RCC 7860 (cell line): ENCODE measurements at places on chromosomes 13 and 19.
A peak's percentile ranks its signal among the peaks of the same experiment; 100 is the strongest.

GRCh38 chr13:58004751-58005150, 373.2 kb downstream of the PCDH17 start:
- no peak for DNase-seq

DNA sequence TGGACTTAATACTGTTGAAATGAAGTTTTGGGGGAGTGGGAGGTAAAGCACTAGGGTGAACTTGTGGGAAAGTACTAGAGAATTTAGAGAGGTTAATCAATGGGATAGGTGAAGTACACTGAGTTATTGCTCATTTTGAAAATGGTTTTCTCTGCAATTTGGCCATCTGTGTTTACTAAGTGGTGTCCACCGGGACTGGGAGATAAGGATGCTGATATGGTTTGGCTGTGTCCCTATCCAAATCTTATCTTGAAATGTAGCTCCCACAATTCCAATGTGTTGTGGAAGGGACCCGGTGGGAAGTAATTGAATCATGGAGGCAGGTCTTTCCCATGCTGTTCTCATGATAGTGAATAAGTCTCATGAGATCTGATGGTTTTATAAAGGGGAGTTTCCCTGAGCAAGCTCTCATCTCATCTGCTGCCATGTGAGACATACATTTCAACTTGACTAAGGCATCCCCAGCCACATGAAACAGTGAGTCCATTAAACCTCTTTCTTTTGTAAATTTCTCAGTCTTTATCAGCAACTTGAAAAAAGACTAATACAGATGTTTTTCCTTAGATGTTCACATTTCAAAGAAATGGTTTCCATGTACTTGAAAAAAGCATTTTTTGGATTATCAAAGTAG, 1569.4 kb upstream of the PRR20A start:
- no peak for DNase-seq

DNA sequence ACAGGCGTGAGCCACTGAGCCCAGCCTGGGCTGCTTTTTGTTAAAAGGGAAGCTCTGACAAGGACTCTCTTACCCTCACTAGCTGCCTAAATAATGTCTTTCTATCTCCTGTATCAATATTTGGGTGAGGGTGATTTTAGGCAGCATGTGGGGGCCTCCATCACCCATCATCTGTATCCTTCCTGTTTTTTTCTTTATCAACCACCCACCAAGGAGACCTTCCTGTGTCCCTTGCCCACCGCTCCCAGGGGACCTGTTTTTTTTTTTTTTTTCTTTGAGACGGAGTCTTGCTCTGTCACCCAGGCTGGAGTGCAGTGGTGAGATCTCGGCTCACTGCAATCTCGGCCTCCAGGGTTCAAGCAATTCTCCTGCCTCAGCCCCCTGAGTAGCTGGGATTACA, 5.4 kb upstream of the NDUFB7 start:
- DNase-seq: no peak

DNA sequence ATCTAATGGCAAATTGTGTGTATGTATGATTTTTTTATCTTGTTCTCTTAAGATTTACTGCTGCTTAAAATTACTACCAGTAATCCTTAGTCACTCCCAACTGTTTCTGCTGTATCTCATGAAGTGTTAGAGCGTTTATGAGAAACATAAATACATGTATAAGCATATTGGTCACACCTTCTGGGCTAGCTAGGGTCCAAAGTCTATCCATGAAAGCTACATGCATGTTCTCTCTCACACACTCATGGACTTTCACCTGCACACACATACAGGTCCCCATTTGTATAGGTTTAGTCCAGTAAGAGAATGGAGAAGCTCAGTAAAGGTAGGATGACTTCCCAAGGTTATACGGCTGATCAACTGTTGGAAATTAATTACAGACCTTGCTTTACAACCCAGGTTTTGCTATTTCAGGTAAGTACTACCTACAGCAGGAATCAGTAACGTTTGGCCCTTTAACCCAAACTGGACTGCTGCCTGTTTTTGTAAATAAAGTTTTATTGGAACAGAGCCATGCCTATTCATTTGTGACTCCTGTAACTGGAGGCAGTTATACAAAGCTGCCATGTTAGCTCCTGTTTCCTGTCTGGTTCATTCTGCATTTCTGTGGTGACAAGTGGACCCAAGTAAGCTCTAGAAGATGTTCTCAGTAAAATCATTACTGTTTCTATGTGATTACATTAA, 15.3 kb downstream of the METTL21C start:
- no peak for DNase-seq

- DNase-seq: no peak
Observed at GRCh38 chr19:56348289-56348877, 33.7 kb upstream of the ZSCAN5A start.

GRCh38 chr13:111177081-111177711, 62.1 kb downstream of the ARHGEF7 start:
- no peak for DNase-seq

DNA sequence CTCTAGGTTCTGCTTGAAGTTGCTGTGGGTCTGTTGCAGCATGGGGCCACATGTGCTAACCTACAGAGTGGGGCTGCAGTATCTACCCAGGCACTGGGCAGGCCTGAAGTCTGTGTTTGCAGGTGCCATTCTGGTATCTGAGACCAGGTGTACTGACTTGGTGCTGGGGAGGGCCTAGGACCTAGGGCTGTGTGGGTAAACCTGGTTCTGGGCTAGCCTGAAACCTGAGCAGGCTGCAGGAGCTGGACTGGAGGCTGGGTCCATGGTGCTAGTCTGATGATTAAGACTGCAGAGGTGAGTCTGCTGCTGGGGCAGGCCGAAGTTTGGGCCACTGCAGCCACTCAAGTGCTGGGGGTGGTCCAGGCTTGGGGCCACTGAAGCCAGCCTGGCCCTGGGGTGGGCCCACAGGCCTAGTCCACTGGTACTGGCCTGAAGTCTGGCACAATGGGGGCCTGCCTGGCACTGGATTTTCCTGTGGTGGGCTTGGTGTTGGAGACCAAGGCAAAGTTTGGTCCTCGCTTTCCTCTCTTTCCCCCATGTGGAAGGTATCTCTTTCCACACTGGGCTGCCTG, 310.6 kb downstream of the NDFIP2 start:
- DNase-seq: no peak

DNA sequence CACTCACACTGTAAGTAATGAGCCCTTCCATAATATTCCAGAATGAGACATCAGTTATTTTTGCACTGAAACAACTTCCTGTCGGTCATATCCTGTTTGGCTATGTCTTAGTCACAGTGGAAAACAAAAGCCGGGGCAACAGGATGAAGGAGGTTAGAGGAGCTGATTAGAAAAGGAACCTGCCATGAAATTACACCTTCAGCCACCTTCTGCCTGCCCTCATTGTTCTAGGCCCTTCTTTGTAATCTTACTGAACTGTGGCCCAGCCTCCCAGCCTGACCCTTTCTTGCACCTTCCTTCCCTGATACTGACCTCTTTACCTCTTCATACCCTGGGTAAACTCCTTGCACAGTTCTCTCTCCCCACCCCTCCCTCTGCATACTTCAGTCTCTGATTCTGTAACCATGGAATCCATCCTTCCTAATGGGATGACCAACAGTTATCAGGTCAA, 67.3 kb downstream of the DOCK9 start:
- peak; percentile 61 for DNase-seq

- no peak for DNase-seq
Observed at GRCh38 chr19:38919837-38920601, 8.0 kb upstream of the CCER2 start.

DNA sequence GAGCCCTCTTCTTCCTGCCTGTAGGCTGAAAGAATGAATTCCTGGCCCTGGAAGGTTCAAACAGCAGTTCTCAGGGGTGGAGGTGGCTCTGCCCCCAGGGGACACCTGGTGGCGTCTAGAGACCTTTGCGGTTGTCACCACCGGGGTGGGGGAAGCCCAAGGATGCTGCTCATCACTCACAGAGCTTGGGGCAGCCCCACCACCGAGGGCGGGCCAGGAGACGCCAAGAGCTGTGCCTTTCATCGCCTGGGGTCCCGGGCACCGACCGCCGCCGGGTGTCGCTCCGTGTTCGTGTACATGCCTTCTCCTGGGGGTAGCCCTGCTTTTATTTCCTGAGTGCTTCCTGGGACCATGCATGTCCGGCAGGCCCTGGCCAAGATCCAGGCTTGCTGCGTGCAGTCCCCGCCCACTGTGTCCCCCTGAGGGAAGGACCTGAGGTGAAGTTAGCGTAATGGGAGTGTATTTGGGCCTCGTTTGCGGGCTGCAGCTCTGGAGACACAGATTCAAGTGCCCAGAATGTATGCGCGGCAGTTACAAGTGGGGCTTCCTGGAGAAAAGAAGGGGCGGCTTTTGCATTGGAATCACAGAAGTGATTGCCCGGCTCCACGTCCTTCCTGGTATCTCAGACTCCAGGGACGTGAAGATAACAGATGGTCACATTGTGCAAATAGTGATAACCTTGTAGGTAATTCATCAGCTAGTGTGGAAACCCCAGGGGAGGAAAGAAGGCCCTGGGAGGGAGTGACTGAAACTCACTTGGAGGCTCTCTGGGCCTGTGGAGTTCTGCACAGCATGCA, 7.8 kb downstream of the DOT1L start:
- DNase-seq: no peak

GRCh38 chr13:42549552-42549936, 24.4 kb upstream of the TNFSF11 start:
- DNase-seq: no peak

GRCh38 chr13:94703721-94704314, 8.5 kb downstream of the SOX21 start:
- DNase-seq: no peak

GRCh38 chr13:28299916-28300315, 161.6 kb downstream of the PAN3 start:
- DNase-seq: no peak

DNA sequence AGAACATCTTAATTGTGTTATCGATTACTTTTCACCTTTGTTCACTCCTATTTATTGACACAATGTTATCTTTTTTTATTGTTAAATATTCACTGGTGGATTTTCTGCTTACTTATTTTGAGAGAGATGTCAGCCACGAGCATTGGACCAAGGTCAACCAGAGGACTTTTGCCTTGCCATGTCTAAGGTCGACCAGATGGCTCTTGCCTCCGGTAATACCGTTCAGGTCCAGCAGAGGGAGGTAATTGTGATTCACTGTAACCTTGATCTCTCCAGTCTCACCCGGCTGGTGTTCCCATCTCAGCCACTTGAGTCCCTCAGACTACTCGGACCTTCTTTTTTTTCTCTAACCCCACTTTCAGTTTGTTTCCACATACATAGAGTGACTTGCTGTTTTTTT, 1438.1 kb downstream of the UQCRFS1 start:
- no peak for DNase-seq

- DNase-seq: no peak
Observed at GRCh38 chr13:28470296-28470695, 24.6 kb downstream of the FLT1 start.

GRCh38 chr19:29263305-29264135, 50.6 kb upstream of the UQCRFS1 start:
- no peak for DNase-seq

- no peak for DNase-seq
Observed at GRCh38 chr13:68923995-68924394, 1183.6 kb upstream of the ATXN8OS start.

- peak; percentile 62 for DNase-seq
Observed at GRCh38 chr13:110593430-110594130, 21.8 kb upstream of the NAXD start.

- no peak for DNase-seq
Observed at GRCh38 chr13:39968646-39969475, 313.4 kb downstream of the COG6 start.

- no peak for DNase-seq
Observed at GRCh38 chr13:20498659-20499058, 27.0 kb downstream of the CRYL1 start.

DNA sequence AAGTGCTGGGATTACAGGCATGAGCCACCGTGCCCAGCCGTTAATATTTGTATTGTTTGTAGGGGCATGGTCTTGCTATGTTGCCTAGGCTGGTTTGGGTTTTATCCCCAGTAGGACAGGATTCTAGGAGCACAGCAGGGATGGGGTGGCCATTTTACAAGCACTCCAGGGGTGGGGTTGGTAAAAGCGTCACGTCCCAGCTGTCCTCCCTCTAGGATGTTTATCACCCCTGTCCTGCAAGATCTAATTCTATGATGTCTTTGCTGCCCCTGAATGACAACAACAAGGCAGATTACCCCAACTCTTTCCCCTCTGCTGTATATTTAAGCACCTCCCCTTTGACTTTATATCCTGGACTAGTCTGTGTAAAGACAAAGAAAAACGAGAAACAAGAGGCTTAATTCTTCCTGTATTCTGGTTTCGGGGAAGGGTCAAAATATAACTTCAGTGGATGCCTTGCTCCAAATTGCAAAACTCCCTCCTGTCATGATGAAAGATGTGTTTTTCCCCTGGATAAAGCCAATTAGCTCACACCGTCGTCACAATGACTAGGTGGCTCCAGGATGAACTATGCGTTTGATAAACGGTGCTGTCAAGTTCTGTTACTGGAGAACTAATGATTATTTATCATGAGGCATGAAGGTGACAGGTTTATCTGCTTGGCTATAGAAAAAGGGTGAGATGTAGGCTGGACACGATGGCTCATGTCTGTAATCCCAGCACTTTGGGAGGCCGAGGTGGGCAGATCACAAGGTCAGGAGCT, 27.8 kb upstream of the OR1M1 start:
- DNase-seq: no peak

DNA sequence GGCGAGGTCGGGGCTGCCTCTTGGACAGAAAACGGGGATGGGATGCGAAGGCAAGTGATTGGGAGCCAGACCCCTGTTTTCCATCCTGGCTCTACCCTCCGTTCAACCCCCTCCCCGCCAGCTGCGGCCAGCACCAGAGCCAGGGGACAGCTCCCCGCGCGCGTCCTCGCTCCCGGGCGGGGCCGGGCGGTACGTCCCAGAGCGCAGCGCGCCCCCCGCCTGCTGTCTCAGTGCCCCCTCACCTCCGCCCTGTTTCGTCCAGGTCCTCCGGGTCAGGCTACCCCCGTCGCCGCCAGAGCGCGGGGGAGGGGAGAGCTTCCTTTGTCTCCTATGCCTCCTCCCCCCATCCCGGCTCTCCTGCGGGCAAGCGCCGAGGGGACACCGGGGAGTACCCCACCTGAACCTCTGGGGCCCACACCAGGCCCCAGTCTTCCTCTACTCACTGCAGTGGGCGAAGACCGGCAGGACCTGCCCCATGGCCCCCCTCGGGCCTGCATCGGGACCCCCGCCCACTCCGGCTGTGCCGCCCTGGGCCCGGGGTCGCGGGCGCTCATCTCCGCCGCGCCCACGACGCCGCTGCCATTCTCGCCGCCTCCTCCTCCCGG, 396 bp downstream of the RTN2 start:
- no peak for DNase-seq

- DNase-seq: no peak
Observed at GRCh38 chr13:26688286-26688685, 72.3 kb downstream of the GPR12 start.
